Central memory CD8-positive, alpha-beta T cell (primary cell): ENCODE measurements at places on chromosomes 3 and 15.

- H3K27ac ChIP-seq = peak overlapping the region; percentile 91
- H3K4me3 ChIP-seq = peak overlapping the region; percentile 94
- H3K36me3 ChIP-seq = peaks cover 32% of the 10 kb centered on the region
- DNase-seq = no peak
- no peaks in the 10 kb centered on the region for H3K27me3 ChIP-seq
- H3K4me1 ChIP-seq = peaks cover 39% of the 10 kb centered on the region
Observed at GRCh38 chr3:156554515-156554841, 439 bp downstream of the SSR3 start.

DNA sequence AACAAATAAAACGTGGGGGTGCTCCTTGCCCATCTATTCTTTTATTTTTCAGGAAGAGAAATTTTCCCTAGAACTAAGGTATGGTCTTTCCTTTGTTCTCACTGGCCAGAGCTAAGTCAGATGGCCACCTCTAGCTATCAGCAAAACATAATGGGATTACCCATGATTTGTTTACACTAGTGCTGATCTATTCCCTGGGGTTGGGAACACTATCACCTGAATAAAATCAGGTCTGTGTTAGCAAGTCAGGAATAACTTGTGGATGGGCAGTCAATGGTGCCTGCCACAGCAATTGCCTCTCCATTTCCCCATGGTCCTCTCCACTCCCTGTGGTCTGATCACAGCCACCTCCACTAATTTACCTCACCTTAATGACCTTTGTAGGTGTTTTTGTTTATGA lies 181.7 kb upstream of the CADPS start:
- H3K4me1 ChIP-seq = no peaks in the 10 kb centered on the region
- no peak overlapping the region for H3K27ac ChIP-seq
- DNase-seq = no peak
- no peaks in the 10 kb centered on the region for H3K27me3 ChIP-seq

GRCh38 chr3:94515983-94516382 lies 453.1 kb downstream of the NSUN3 start:
- H3K36me3 ChIP-seq = peaks cover 2% of the 10 kb centered on the region
- H3K4me1 ChIP-seq = no peaks in the 10 kb centered on the region
- H3K27ac ChIP-seq = no peak overlapping the region
- DNase-seq = no peak

- no peak overlapping the region for H3K4me3 ChIP-seq
- H3K36me3 ChIP-seq = no peaks in the 10 kb centered on the region
- H3K27me3 ChIP-seq = no peaks in the 10 kb centered on the region
- DNase-seq = no peak
Observed at GRCh38 chr3:24614359-24614758, 119.7 kb upstream of the THRB start.

DNA sequence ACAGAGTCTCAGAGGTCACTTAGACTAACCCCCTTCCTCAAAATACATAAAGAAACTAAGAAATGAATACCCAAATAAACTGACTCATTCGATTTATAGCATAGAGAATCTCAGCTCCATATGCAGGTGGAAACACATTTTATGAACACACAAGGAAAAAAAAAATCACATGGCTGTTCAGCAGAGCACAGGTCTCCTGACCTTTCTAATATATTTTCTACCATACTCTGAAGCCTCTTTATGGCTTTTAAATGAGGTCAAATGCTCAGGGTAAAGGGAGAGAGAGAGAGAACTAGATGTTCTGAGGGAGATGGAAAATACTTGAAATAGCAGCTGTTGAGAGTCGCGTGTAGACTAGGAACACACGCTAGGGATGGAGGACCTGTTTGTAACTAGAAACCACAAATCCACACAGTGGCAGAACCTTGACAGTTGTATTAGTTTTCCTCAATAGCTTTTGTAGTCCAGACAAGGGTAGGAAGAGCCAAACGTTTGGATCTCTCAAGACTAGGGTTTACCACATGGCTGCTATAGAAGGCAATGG lies 165.3 kb downstream of the FMN1 start:
- peaks cover 3% of the 10 kb centered on the region for H3K36me3 ChIP-seq
- no peak overlapping the region for H3K27ac ChIP-seq
- no peaks in the 10 kb centered on the region for H3K27me3 ChIP-seq
- H3K4me1 ChIP-seq = peaks cover 27% of the 10 kb centered on the region
- no peak overlapping the region for H3K4me3 ChIP-seq

DNA sequence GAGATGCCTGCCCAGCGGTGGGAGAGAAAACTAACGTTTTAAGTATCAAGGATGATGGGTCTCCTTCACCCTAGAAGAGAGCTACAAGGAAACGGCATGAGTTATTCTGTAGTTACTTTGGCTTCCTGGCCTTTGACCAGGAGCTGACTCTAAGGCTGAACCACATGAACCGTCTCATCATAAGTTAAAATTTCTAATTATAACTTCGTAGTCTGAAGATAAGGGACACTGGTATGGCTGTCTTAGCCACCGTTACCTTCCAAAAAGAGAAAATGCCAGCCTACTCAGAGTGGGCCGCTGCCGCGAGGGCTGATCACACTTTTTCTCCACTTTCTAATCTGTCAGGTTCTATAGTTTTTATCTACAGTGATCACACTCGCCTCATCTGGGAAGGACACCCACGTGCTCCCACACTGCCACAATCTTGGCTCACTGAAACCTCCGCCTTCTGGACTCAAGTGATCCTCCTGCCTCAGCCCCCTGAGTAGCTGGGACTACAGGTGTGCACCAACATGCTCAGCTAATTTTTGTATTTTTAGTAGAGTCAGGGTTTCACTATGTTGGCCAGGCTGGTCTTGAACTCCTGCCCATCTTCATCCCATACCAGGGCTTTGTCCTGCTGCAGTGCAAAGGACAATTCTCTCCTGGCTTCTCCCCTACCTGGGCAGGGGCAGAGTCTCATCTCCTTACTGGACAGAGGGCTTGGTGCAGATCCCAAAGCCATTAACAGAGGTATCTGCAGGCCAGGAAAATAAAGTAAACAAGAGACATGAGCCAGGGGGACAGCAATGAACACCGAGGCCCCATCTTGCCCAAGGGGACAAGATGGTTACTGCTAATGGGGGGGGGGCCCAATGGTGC lies 73.4 kb downstream of the RFTN1 start:
- no peaks in the 10 kb centered on the region for H3K27me3 ChIP-seq
- H3K36me3 ChIP-seq = peaks cover 3% of the 10 kb centered on the region
- no peak overlapping the region for H3K4me3 ChIP-seq
- peaks cover 25% of the 10 kb centered on the region for H3K4me1 ChIP-seq
- peak overlapping the region; percentile 35 for H3K27ac ChIP-seq

DNA sequence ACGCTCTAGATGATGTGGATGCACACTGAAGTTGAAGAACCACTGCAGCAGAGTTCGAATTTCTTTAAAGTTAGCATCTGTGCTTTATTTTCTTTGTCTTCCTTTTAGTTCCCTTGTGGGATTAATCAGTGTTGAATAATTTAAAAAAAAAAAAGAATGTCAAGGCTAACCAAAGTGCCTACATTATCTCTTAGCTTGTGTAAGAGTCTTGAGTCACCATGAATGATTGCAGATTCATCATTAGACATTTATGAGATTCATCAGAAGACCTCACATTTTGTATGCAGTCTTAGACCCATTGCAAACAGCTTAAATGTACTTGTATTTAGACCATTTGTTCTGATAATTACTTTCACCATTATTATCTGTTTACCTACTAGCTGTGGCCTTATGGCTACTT lies 182.2 kb downstream of the FNDC3B start:
- no peak overlapping the region for H3K4me3 ChIP-seq
- H3K27ac ChIP-seq = no peak overlapping the region
- H3K4me1 ChIP-seq = peaks cover 28% of the 10 kb centered on the region
- no peaks in the 10 kb centered on the region for H3K27me3 ChIP-seq
- no peak for DNase-seq
